ENCODE measurements at places on chromosomes 7 and 10.

DNA sequence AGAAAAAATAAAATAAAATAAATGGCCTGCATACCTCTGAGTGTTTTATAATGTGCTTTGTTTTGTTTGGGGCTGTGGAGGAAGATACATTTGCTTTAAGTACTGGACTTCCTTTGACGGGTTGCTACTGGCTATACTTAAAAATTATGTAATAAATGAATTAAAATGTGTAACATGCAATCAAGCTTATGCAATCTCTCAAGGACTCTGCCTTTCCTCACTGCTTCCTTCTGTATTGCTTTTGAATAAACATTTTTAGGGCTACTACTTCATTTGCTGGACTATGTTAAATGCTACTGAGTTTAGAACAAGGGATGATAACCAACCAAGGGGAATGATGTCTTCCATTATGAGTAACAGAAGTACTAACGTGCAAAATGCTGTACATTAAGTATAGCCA is 91.6 kb downstream of the ETV1 start:
- no peak for DNase-seq

- no peak for DNase-seq
Measured at GRCh38 chr7:31858055-31858454, 171.0 kb downstream of the PPP1R17 start.

- DNase-seq, result no peak
Measured at GRCh38 chr10:3682745-3683144, 102.3 kb downstream of the KLF6 start.

DNA sequence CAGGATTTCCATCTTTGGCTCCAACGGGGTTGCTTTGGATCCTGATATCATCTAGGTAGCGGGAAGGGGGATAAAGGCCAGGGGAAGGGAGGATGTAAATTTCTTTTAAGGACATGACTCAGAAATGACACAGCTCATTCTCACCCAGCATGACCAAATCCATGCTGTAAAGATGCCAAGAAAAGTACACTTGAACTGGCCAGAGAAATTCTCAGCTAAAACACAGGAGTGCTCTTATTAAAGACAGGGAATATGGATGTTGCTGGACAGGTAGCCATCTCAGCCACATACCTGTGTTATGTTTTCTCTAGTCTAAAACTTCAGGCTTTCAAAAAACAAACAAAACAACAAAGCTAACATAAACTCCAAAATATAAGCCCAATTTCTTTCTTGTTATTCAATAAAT is 68.3 kb downstream of the NAMPT start:
- peak; percentile 87 for DNase-seq

- DNase-seq, result no peak
Measured at GRCh38 chr7:27241189-27242056, 1.2 kb upstream of the EVX1 start.

GRCh38 chr7:44131173-44132029 is 8.1 kb upstream of the POLD2 start:
- DNase-seq, result no peak
